GM19239 (cell line): ENCODE measurements at places on chromosomes 7 and 10.

- DNase-seq = no peak
These were observed 69.0 kb downstream of the CREB5 start for GRCh38 chr7:28481091-28481926.

GRCh38 chr7:71320916-71321315 is 189.0 kb downstream of the GALNT17 start:
- DNase-seq = no peak

DNA sequence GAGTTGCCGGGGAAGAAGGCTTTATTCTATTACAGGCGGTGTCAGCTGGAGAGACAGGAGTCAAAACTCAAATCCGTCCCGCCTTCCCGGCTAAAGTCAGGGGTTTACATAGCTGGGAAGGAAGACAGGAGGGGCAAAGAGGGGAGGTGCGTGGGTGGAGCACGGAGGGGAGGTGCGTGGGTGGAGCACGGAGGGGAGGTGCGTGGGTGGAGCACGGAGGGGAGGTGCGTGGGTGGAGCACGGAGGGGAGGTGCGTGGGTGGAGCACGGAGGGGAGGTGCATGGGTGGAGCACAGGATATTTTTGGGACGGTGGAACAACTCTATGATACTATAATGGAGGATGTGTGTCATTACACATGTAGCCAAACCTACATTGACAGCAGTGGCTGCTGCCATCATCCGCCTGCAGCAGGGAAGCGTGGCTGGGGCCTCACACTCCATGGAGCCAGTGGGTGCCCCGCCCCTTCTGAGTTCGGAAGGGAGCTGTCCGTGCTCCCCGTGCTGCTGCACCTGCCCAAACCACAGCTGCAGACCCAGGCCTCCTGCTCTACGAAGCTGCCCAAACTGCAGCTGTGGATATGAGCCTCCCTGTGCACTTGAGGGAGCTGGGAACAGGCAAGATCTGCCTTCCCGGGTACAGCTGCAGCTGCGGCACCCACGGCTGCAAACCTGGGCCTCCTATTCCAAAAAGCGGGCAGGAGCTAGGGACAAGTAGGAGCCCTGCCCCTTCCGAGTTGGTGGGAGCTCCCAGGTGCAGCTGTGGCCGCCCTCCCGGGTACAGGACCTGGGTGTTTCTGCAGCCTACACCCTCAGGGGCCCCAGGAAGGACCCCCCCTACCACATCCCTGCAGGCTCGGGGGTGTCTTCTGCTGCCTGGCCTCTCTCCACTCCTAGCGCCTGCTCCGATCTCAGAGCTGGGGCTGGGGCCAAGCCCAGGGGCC is 119.4 kb downstream of the DYNC2I1 start:
- DNase-seq = peak; percentile 46

GRCh38 chr10:125106586-125106985 is 53.8 kb downstream of the CTBP2 start:
- DNase-seq = no peak
